ENCODE measurements at places on chromosomes 13 and 19. TPM values are rescaled to one million over a fixed set of nuclear protein-coding genes. Genes with fewer than 3 reads are reported as not detected.

DNA sequence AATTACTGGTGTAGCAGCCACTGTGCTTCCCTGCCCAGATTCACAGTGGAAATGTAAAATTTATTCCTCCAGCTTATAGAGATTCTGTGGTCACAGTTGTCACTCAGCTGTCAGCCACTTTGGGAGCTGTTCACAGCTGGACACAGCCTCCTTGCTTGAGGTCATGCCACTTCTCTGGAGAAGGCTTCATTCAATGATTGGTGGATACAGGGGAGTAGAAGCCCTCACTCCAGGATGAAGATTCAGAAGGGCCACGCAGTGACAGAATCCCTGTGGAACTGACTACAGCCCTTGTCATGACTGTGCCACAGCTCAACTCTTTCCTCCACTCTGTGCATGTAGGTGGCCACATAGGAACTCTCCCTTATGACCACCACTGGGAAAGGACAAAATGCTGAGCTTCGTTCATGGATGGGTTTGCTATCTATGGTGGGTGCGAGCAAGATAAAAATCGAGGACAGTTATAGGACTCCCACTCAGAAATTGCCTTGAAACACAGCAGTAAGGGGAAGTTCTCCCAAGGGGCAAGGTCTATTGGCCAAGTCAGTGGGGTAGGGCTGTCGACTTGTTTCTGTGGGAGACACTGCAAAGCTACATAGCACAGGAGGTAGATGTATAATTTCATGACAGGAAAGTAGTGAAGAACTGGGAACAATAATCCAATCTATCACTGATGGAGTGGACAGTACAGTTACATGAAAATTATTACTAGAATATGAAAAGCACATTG lies 98.7 kb downstream of the CCNA1 start:
- no peak for DNase-seq

ZNF468 gene
- total RNA-seq: 5.2 TPM

- no peak for DNase-seq
Measured at GRCh38 chr13:42551611-42552010, 22.3 kb upstream of the TNFSF11 start.

CDC42EP5 gene
- 153 TPM for total RNA-seq

DNA sequence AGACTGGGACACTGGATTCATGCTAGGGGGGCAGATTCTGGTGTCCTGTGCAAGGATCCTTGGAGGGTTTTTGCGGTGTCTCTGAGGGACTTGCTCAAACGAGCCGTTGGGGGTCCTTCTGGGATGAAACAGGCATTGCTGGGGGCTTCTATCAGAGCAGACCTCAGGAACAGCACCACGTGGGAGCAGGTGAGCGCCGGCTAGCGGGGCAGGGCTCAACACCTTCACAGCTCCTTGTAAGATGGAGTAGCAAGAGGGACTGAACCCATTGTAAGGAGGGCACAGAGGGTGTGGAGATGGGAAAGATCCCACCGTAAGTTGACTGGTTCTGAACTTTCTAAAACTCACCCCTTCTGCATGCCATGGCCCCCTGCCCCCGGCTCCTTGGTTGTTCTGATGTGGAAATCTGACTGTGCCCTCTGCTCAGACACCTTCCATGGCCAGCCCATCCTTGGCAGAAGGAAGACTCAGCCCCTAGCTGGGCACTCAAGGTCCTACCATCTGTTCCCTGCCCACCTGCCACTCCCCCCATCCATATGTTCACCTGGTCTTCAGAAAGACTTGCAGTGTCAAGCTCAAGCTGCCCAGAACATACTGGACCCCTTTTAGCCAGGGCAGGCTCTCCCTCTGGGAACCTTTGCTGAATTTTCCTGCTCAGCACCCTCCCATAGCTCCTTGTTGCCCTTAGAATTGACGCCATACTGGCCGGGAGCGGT lies 1.2 kb downstream of the SLC27A1 start:
- no peak for DNase-seq

GRCh38 chr19:47821460-47822020 lies at the start of gene CRX:
Gene CRX (plus strand): TSS chr19:47821937. CDS start chr19:47834444, 12,507 bp downstream.
- no peak for DNase-seq

ZNF829 gene
- 1.2 TPM for total RNA-seq

GRCh38 chr13:91142572-91142971 lies 204.9 kb upstream of the MIR17HG start:
- DNase-seq: no peak

GRCh38 chr13:107234319-107235073 lies 666.6 kb upstream of the ARGLU1 start:
- no peak for DNase-seq

GRCh38 chr19:46882034-46882433 lies 21.2 kb downstream of the ARHGAP35 start:
- no peak for DNase-seq

DNA sequence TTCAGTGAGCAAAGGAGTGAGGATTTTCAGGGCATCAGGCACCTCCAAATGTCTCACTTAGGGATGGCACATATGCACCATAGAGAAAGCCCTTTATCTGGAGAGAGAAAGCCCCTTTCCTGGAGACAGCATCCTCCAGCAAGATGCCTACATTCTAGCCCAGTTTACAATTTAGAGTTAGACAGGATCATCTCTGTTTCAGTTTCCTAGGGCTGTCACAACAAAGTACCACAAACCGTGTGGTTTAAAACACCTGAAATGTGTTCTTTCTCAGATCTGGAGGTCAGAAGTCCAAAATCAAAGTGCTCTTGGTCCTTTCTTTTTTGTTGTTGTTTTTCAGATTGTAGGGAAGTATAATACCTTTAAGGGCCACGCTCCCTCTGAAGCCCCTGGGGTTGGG lies 61.8 kb downstream of the MBNL2 start:
- no peak for DNase-seq

DNA sequence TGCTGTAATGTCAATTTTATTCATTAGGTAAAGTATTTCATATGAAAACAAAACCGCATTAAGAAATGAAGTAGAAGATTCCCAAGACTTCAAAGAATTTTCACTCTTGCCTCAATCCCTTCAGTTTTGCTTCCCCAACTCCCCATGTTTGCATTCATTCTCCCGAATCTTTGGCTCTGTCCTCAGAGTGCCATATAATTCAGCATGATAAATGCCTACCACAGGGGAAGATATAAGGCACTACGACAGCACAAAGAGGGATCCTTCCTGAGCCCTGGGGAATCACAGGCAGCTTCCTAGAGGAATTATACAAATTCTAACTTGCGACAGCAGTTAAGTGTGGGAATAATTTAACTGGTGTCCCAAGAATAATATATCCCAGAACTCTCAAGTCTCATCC lies 68.5 kb downstream of the TSC22D1 start:
- DNase-seq: no peak

DNA sequence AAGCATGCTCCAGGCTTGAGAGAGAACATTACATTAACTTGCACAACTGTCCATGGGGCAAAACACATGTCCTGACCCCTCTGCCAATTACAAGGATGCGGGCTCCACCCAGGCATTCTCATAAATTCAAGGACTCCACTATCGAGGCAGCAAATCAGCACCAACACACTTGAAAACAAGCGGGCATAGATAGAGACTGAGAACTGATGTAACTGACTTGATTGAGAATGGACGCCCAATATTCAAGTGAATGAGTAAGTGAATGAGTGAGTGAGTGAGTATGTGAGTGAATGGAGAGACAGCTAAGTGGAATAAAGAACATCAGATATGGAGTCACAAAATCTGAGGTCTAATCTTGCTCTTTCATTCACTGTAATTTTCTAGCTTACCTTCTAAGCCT lies 75.0 kb upstream of the VSTM2B start:
- DNase-seq: no peak

- no peak for DNase-seq
Measured at GRCh38 chr19:50319156-50319555, 10.0 kb downstream of the KCNC3 start.

GPC6 gene
- 23.2 TPM for total RNA-seq

GRCh38 chr19:4088975-4089374 lies 22.3 kb upstream of the ZBTB7A start:
- DNase-seq: no peak

DNA sequence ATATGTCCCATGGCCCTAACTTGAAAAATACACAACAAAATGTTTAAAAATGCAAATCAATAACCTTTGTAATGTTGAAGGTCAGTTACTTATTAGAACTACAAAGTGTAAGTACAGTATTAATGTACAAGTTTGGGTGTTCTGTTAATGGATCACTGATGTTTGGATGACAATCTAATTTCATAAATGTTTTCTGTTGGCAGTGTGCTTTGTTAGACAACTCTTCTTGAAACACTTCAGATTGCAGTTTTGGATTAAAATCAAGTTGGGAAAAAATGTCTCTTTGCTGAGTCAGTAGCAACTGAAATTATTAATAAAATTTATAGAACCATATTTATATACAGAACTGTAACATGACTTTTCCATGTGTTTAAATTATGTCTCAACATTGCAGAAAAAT lies 1063.5 kb upstream of the PCDH9 start:
- no peak for DNase-seq

DNA sequence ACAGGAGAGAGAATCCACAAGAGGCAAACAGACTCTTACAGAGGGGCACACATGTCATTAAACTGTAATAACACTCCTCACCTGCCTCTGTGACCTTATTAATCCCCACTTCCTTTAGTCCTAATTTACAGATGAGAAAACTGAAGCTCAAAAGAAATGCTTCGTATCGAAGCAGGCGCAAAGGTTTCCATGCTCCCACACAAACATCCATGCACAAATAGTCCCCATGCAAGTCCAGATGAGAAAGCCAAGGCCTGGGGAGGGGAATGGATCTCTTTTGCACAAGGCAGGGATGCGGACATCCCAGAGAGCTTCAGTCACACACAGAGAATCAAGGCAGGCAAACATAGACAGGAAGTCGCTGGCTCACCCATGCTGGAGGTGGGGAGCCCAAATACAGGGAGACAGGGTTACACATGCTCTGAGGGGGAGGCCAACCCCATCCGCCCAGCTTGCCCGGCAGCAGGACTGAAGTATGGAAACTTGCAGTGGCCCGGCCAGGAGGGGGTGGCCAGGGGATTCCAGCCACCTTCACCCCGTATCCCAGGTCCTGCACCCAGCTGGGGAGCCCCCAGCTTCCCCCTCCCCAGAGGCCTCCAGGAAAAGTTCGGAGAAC lies 468 bp downstream of the S1PR5 start:
- no peak for DNase-seq

DNA sequence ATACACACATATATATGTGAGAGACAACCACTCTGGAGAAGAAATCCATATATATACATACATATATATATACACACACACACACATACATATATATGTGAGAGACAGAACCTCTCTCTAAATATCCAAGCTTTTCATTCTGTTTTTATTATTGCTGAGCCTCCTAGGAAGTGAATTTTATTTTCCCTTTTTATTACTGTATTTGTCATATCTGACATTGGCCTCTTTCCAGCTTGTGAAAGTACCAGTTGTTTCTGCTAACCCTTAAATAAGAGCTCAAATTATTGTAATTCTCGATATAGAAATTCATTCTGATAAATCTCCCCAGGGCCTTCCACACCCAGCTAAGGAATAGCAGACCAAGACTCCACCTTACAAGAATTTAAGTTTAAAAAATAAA lies 81.0 kb downstream of the NUFIP1 start:
- no peak for DNase-seq

Measured in ascending aorta (tissue), 2 donors.